Fibroblast of lung (primary cell): ENCODE measurements at places on chromosomes 16 and 17.
A peak's percentile ranks its signal among the peaks of the same experiment; 100 is the strongest.

DNA sequence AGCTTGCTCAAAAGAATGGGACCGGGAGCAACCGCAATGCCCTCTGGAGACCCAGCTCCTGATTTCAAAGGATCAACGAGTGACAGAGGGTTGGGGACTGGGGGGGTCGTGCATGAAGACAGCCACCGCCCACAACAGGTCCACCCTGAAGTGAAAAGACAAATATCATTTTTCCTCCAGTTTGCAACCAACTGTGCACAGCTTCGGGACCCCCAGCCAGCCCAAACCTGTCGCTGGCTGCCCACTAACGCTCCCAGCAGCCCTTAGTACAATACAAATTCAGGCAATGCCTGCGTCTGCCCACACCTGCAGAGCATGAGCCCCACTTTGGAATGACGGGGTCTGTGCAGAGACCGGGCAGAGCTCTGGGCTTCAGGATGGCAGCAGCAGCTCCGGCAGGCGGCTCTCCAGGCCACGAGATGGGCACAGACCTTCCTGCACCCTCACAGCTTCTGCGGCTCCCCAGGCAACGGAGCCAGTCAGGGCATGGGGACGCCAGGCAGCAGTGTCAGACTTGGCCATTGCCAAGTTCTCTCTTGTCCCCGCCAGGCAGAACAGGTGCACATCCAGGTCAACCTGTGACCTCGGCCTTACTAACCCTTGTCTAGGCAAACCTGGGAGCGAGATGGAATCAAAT lies 60.1 kb downstream of the TBC1D16 start:
- DNase-seq: no peak

DNA sequence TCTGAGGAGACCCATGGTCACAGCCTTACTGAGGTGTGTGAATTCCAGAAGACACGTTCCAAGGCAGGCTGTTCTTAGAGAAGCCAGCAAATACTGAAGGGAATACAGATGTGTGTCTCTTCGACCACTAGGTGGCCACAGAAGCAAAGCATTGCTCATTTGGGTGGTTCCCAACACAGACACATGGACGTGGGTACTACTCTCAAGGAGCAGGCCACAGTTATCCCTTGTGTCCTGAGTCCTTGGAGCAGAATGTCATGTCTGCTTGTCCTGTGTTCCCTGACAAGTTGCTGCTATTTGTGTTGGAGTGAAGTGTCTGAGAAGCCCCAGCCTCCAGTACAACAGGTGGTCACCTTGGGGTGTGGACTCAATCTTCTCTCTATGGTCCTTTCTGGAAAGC lies 30.3 kb downstream of the HMOX2 start:
- DNase-seq: peak; percentile 70

- peak; percentile 46 for DNase-seq
These were observed 71.0 kb downstream of the RBBP6 start for GRCh38 chr16:24610416-24610755.

DNA sequence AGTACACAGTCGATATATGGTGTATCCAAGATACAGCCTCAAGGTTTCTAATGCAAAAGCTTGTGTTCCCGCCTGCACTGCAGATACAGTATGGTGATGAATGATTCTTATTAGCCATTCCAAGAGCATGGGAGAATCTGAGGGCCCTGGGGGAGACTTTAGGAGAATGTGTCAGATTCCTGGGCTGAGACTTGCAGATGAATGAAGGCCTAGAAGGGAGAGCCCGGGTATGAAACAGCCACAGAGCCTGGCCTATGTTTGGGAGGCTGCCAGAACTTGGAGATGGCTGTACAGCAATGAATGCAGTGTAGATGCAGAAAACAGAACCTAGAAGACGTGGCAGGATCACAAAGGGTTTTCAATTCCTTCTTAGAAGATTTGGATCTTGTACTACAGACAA lies 510.7 kb downstream of the HAPSTR1 start:
- DNase-seq: no peak

GRCh38 chr17:83200751-83201150 lies 121.3 kb downstream of the METRNL start:
- DNase-seq: no peak

DNA sequence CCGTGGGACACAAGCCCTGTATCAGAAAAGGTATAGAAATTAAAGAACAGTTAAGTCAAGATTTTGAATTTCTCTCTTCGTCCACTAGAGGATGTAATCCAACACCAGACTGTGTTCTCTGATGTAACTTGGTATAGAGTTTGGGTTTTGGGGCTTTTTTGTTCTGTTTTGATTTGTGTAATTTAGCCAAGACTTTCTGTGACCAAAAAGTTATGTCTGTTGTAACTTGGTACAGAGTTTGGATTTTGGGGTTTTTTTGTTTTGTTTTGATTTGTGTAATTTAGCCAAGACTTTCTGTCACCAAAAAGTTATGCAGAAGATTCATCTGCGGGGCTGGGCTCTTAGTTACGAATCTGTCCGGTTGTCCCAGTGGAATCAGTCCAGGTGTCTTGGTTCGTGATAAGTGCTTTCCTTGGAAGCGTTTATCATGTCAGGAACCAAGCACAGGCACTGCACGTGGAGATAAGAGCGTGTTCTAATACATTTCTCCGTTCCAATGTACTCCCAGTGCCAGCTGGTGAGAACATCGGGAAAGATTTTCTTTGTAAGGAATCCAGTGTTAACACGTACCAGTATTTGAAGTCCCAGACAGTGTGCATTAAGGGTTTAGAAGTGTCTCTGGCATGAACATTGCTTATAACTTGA lies 44.1 kb upstream of the SEC14L1 start:
- DNase-seq: peak; percentile 74

DNA sequence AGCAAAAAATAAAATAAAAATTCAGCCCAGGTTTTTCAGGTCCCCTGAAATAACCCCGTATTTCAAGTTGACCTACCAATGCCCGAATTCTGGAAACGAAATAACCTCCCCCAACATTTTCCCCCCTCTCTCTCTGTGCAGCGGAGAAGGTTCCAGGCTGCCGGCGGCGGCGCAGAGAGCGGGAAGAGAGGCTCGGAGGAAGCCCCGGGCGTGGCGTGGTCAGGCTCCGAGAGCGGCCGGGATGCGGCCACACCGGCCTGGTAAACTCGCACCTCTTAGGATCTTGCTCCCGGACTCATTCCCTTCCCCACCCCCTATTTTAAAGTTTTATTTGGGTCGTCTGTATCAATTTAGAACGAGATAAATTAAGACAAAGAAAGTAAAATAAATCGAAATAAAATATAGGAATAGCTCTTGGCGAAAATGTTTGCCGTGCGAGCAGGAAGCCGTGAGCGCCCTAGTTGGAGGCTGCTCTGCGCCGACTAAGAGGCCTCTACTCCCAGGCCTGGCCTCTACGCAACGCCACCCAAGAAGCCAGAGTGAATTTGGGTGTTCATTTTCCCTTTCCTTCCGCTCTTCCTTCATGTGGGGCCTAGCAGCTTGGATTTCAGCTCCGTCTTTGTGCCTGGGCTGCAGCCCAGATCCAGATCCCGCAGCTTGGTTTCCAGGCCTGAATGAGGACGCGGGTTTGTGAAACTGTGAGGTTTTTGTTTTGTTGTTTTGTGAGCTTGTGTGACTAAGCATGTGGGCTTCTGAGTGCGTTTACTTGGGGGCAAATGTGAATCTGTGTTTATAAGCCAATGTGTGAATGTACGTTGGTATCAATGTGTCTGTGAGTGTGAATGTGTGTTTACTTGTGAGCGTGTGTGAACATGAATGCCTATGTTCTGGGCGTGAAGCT lies 1.5 kb upstream of the HOXB6 start:
- no peak for DNase-seq

DNA sequence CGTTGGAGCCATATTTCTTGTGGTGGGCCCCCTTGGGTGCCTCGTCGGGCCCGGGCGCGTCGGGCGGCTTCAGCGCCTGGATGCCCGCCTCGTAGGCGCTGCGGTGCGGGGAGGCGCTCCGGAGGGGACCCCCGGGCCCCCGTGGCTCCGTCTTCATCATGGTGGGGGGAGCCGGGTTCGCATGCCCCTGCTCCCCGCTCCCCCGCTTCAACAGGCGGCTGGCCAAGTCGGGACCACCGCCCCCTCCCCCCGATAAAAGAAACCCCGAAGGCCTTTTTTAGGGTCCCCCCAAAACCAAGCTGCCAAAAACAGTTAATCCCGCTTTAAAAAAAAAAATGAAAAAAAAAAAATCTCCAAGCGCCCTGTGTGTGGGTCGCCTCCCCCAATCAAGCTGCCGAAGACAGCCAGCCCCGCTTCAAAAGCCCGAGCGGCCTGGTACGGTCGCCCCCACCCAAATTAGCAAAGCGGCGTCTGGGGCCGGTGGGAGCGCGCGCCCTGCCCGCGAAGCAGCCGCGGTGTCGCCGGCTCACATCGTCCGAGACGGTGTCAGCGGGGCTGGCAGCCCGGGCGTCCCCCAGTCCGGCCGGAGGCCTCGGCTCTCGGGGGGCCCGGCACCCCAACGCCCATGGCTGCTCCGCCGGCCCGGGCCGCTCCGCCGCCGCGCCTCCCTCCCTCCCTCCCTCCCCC lies at the start of gene PPP1R9B:
Gene PPP1R9B (minus strand): TSS at position 324 of the 687 bp plus-strand sequence. CDS start 164 bp downstream, at position 160.
- DNase-seq: no peak

DNA sequence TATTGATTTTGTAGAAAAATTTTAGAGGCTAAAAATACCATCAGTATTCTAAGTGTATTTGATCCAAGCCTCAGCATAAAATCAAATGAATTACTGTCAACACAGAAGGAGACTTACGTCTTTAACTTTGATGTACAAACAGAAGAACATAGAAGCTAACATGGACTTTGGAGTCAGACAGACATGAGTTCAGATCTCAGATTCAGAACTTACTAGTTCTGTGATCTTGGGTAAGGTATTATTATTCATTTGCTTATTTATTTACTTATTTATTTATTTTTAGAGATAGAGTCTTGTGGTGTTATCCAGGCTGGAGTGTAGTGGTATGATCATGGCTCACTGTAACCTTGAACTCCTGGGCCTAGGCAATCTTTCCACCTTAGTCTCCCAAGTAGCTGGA lies 4.0 kb upstream of the SLFN12L start:
- no peak for DNase-seq

DNA sequence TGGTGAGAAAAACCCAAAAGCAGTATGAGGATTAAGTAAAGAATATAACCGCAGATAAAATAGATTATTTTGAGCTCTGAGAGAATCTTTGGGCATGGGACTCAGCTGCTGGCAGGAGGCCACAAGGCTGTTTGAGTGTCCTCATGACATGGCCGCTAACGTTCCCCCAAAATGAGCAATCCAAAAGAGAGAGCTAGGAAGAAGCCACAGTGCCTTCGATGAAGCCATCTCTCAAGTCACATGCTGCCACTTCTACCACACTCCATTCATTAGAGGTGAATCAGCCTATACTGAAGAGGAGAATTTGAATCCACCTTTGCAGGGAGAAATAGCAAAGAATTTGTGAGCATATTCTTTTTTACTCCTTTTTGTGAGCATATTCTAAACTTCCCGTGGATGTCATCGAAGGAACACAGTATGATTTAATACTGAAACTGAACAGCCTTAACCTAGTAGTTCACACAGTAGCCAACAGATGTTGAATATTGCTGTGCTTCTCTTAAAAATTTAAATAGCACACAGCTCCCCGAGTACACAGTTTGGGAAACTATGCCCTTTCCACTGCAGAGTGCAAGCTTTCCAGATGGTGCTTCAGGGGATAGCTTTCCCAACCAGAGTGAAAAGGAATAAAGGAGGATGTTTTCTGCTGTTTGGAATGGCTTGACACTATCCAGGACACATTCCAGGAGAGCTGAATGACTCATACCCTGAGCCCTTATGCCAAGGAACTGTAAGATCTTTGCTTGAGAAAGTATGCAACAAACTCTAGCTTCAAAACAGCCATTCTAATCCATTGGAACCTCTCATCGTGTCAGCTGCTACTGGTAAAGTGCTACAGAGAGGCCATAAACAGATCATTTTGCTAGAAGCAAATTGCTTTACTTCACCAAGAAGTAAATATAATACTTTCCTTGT lies 33.9 kb downstream of the ANKFY1 start:
- peak; percentile 99 for DNase-seq
